ENCODE measurements at places on chromosomes 7 and 10.

- no peak for DNase-seq
Observed at GRCh38 chr10:86072413-86072812, 294.2 kb downstream of the GRID1 start.

- DNase-seq = no peak
Observed at GRCh38 chr7:91875851-91876250, 4.7 kb downstream of the MTERF1 start.

GRCh38 chr7:131455546-131455945 lies 100.9 kb downstream of the PODXL start:
- no peak for DNase-seq

DNA sequence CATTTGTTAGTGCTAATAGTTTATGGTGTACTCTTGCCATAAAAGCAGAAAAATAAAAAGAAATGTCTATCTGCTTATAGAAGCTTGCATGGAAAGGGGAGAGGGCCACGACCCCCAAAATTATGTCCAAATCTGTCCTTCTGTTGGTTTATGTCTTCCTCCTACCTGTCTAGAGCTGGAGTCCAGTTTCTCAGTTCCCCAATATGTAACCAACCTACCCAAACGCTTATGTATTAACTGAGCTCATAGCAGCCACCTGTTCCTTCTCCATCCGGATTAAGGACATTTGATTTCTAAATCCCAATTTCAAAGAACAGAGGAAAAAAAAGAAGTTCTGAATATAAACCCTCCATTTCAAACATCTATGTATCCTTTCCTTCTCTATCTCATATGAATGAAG lies 30.3 kb upstream of the TPK1 start:
- no peak for DNase-seq

DNA sequence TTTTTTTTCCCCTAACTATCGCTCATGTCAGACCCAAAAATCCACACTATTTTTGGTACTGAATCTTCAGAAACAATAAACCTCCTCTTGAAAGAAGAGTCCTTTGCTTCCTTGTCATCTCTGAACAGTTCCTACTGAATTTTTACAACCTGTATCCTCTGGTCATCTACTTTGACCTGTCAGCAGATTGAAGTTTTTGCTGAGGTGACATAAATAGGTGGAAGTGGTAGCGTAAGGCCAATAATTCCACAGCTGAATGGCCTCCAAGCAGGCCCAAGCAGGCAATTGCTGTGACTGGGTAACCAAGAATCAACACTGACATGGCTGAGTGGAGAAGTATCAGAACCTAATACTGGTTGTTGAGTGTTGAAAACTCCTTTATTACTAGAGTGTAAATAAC lies 117.4 kb upstream of the MAGI2 start:
- DNase-seq = no peak

- DNase-seq = peak; percentile 43
Observed at GRCh38 chr10:124461642-124462347, at the start of gene LHPP. Gene LHPP (plus strand): TSS chr10:124461823. CDS start chr10:124461863, 40 bp downstream.

All from Panc1 (cell line).